HFFc6 (cell line): ENCODE measurements at places on chromosomes 2 and 18. TPM values are rescaled to one million over a fixed set of nuclear protein-coding genes. Genes with fewer than 3 reads are reported as not detected.

GRCh38 chr18:73880387-73880786 lies 267.2 kb downstream of the FBXO15 start:
- DNase-seq = no peak

DNA sequence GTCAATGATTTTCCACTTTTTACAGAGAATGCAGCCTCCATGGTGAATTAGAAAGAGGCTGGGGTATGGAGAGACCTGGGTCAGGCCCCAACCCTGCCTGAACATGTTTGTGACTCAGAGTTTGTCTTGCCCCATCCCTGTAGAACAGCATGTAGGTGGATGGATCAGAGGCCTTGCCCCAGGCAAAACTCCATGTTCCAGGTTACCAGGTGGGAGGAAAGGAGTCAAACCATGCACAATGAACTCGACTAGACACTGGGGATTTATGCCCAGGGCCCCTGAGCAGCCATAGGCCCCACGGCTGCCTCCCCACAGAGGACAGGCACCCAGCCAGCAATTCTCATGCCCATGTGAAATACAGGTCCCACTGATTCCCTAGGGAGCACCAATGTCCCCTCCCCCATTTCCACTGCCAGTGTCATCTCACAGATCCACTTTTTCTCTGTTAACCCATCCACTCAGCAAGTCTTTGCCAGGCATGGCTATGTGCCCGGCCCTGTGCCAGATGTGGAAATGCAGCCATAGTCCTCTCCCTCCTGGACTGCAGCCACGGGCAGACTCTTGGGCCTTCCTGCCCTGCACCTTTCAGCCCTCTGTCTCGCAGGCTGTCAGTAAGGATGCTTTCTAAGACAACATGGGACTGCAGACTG lies 737.8 kb upstream of the HS6ST1 start:
- DNase-seq = no peak

GRCh38 chr2:207051385-207051965 lies 112.2 kb downstream of the CPO start:
- DNase-seq = no peak

Gene SERPINB13
- total RNA-seq = not detected in 3 replicates

Gene PLCL1
- 0.03 to 0.15 TPM (median 0.15 TPM) in 3 replicates for total RNA-seq

Gene WIPF1
- 29.8 to 40.2 TPM (median 36.6 TPM) in 3 replicates for total RNA-seq
